ENCODE measurements at places on chromosomes 13 and 19.

- no peak for DNase-seq
Measured at GRCh38 chr19:16397791-16398529, 73.3 kb downstream of the KLF2 start.

- no peak for DNase-seq
Measured at GRCh38 chr19:42627916-42628315, 33.2 kb upstream of the CEACAM8 start.

- DNase-seq: no peak
Measured at GRCh38 chr19:49690656-49691242, at the start of gene CPT1C. TSS of gene CPT1C (plus strand) at chr19:49691116. CDS start at chr19:49692253, 1,137 bp downstream.

GRCh38 chr19:39568604-39569003 is 28.6 kb upstream of the EID2 start:
- DNase-seq: no peak

- DNase-seq: peak; percentile 49
Measured at GRCh38 chr13:24650161-24650560, 30.0 kb upstream of the ATP12A start.
